Breast epithelium (tissue), 4 donors: ENCODE measurements at places on chromosomes 12 and 14.
A peak's percentile ranks its signal among the peaks of the same experiment; 100 is the strongest.

DNA sequence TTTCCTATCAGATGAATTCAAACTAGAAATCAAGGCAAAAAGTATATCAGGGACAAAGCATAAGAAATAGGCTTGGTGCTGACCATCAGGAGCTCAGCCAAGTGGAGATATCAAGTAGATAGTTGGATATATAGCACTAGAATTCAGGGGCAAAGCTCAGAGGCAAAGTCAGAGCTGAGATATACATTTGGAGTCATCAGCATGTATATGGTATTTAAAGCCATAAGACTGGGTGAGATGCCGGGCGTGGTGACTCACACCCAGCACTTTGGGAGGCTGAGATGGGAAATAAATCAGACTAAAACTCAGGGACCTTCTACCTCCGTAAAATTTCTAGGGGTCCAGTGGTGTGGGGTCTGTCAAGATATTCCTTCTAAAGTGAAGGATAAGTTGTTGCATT is 38.9 kb upstream of the LIMA1 start:
- H3K27me3 ChIP-seq: no peaks in the 10 kb centered on the region
- H3K27ac ChIP-seq: no peak overlapping the region

- H3K4me3 ChIP-seq: no peak overlapping the region
- H3K27me3 ChIP-seq: no peaks in the 10 kb centered on the region
- H3K36me3 ChIP-seq: no peaks in the 10 kb centered on the region
Observed at GRCh38 chr14:74843653-74844052, 32.3 kb downstream of the PROX2 start.

DNA sequence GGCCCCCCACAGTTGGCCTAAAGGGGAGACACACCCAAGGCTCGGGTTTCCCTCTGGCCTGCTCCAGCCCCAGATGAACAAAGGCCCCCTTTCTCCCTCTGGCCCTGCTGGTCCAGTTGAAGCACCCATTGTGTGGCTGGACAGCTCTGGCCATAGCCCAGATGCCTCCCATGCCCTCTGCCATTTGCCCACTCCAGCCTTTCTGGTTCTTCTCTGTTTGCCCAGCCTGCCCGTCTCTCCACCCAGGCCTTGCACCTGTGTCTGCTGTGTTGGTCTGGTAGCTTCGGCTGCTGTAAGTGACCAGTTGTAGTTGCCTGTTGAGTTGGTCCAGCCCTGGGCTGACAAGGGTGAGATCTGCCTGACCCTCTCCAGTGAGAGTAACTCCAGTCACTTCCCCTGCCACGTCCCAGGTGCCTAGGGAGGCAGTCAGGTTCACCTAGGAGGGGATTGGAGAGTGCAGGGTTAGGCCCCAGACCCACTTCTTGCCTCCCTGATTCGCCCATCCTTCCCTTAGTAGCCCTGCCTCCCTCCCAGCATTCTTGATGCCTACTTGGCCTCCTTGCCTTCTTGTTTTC is 3.0 kb downstream of the B4GALNT1 start:
- H3K36me3 ChIP-seq: no peaks in the 10 kb centered on the region
- H3K27ac ChIP-seq: no peak overlapping the region
- H3K4me1 ChIP-seq: peaks cover 10% of the 10 kb centered on the region
- DNase-seq: peak; percentile 7

GRCh38 chr14:39203659-39204606 is 28.9 kb downstream of the PNN start:
- no peak overlapping the region for H3K4me3 ChIP-seq
- DNase-seq: no peak
- no peaks in the 10 kb centered on the region for H3K4me1 ChIP-seq
- H3K27ac ChIP-seq: no peak overlapping the region

DNA sequence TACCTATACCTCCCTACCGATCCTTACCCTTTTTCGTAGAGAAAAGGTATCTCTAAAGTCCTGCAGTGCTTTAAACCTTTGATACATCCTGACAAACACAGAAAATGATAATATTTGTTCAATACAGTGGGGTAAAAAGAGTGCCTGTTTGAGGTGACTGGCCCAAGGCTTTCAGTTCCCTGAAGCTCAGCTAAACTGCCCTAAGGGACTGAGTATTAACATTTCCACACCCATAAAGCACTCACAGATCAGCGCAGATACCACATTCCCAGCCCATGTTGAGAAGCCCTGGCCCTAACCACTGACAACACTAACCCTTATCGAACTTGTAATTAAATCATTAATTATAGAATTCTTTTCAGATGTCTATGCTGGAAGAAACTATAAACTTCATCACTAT is 108.7 kb downstream of the DIP2B start:
- no peaks in the 10 kb centered on the region for H3K36me3 ChIP-seq
- peaks cover 8% of the 10 kb centered on the region for H3K4me1 ChIP-seq
- H3K27me3 ChIP-seq: no peaks in the 10 kb centered on the region
- peak overlapping the region; percentile 73 for H3K27ac ChIP-seq

GRCh38 chr12:71455028-71455737 is 15.6 kb downstream of the LGR5 start:
- H3K4me1 ChIP-seq: no peaks in the 10 kb centered on the region
- no peak for DNase-seq
- H3K27me3 ChIP-seq: no peaks in the 10 kb centered on the region
